ENCODE measurements at places on chromosomes 2 and 18.

DNA sequence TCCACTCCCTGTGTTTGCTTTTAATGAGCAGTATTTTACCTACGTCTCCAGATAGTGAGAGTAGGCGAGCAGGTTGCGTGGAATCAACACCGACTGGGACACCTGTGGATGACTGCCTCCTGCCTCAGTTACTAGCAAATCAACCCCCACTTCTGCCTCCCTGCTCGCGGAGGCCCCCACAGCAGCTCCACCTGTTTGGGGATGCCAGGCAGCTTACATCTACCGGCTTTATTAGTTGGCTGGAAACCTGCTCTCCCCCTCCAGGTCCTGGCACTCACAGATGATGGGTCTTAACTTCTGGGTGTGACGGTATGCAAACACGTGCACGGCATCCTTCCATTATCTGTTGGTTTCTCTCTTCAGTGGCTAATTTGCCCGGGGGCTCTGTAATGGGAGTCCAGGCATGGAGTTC, 164.4 kb upstream of the SESTD1 start:
- DNase-seq: no peak

- no peak for DNase-seq
Observed at GRCh38 chr2:66982766-66983165, 414.4 kb upstream of the ETAA1 start.

GRCh38 chr18:58631301-58631700, 2.4 kb upstream of the ALPK2 start:
- no peak for DNase-seq

- DNase-seq: no peak
Observed at GRCh38 chr2:10309286-10309685, 6.6 kb downstream of the HPCAL1 start.

- peak; percentile 78 for DNase-seq
Observed at GRCh38 chr2:234483568-234484251, 13.2 kb downstream of the ARL4C start.

GRCh38 chr2:201347138-201347537, 10.0 kb downstream of the FLACC1 start:
- DNase-seq: no peak

DNA sequence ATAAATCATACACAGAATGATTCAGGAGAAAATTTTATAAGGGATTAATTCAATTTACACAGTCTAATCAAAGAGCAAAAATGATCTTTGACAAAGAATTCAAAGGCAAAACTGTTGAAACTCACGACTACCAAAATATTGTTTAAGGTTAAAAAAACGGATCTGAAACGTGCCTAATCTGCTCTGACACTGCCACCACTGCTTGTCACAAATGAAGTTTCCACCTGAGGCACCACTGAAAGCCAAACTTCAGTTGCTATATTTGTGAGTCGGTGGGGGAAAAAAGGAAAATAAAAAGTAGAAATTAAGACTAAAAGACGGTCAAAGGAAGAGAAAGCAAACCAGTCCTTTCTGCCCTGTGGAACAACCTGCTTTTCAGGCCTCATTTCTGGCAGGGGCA, 140.6 kb upstream of the DNMT3A start:
- DNase-seq: no peak

DNA sequence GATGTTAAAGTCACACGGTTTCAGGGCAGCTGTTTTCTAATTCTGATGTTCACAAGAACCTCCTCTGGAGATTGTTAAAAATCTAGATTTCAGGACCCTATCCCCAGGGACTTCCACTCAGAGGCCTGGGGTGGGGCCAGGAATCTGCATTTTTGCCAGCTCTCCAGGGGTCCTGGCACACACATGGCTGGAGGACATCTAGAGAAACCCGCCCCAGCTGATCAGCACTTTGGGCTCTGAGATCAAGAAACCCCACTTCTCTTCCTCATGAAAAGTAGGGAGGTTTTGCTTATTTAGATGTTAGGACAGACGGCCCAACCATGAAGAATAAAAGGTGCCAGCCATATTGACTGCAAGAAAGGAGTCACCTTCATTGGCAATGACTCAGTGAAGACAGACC, 148.8 kb downstream of the TNS1 start:
- DNase-seq: no peak

DNA sequence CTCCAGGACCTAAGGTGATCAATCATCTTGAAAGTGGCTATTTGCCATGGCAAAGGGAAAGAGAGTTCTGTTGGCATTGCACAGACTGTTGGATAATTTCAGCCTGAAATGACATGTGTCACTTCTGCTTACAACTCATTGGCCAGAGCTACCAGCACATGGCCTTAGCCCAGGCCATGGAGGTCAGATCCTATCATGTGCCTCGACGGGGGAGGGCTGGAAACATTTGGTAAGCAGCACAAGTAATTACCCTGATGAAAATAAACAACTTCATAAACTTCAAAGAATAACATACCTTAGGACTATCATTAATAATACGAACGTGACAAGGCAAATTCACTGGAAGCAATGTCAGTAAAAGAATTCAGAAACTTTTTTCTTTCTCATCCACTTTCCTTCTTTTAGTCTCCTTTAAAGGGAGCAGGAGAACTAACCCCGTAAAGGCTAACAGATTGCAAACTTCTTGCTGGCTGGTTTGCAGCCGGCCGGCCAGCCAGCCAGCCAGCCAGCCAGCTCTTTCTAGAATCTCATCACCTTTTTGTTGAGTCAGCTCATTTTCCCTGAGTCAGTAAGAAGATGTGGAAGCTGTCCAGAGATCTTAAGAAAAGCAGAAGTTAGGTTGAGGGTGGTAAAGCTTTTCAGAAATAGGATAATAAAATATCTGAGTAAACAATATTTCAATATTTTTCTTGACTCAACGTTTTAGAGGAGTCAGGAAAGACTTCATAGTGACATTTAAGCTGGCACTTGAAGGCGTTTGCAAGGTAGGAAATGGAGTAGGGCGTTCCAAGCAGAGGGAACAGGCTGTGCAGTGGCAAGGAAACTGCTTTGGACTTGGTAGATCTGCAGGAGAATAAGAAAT, 31.9 kb downstream of the CNRIP1 start:
- no peak for DNase-seq

GRCh38 chr2:232481322-232482140, 6.1 kb downstream of the ECEL1 start:
- no peak for DNase-seq

DNA sequence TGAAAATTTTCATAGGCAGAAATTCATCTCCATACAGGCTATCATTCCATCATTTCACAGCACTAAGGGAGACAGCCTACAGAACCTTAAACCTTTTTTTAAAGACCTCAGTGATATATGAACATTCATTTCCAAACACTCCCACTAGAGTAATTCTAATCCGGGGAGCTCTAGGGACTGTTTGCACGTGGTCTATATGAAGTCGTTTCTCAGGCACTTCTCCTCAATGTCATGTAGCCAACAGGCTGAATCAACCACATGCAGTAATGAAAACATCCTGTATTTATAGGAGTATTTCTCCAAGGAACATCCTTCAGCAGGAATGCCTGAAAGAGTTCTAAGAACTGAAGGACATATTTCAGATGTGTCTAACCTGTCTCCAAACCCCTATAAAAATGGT, 97.3 kb upstream of the CREB1 start:
- DNase-seq: no peak

DNA sequence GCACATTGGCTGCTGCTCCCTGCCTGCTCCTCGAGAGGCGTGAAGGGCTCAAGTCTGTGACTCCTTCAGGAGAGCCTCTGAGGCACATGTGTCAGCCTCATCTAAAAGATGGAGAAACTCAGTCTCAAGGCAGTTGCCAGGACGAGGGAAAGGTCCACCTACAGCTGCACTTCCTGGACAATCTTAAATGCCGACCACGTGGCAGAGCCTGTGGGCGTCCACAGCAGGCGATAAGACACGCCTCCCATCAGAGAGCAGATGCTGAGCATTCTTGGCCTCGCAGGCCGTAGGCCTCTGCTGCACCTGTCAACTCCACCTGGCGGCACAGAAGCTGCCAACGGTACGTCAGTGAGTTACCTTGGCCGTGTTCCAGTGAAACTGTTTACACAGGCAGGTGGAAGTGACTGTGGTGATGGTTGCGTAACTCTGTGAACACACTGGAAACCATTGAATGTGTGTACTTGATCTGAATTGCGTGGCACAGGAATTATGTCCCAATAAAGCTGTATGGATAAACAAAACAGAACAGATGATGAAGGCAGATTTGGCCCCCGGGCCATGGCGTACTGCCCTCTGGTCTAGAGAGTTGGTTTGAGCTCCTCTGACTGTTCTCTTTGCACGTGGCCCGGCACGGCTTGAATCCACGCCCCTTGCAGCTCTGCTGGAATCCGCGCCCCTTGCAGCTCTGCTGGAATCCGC, 114.5 kb downstream of the RNF144A start:
- DNase-seq: peak; percentile 58

- DNase-seq: no peak
Observed at GRCh38 chr2:194464964-194465638, 1191.9 kb upstream of the SLC39A10 start.

DNA sequence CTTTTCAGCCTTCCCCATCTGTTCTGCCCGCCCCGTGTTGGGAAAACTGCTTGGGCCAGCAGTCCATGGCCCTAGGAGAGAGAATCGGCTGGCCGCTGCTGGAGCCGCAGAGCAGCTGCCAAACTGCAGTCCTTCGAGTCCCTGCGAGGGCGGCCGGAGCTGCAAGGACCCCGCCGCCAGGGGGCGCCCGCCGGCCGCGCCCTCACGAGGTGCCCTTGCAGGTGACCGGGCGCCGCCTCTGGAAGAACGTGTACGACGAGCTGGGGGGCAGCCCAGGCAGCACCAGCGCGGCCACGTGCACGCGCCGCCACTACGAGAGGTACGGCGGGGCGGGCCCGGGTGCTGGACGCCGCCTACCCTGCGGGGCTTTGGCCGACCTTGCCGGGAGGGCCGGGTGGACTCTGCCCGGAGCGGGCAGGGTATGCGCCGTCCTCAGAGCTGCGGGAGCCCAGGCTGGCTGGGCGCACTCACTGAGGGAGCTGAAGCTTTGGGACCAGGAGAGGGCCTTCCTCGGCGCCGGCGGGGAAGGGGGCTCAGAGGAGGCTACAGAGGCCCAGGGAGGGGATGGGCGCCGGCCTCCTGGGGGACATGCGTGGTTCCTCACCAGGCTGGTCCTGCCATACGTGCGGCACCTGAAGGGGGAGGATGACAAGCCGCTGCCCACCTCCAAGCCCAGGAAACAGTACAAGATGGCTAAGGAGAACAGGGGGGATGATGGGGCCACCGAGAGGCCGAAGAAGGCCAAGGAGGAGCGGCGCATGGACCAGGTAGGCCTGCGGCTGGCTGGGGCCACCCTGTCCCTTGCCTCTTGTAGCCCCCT, 13.6 kb downstream of the ARID5A start:
- DNase-seq: no peak

DNA sequence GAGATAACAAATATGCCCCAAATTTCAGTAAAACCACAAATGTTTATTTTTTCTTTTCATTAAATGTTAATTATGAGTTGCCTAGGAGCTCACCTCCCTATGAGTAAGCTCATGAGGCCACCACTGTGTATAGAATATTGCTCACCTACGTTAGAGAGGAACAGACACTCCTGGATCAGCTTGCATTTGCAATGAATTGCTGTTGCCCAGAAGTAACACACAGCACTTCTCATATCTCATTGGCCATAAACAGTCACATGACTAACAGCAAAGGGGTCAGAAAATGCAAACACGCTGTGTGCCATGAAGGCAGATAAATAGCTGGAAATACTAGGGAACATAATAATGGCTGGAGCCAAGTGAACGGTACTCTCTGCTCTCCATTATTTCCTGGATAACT, 89.0 kb upstream of the GALNT5 start:
- DNase-seq: no peak

DNA sequence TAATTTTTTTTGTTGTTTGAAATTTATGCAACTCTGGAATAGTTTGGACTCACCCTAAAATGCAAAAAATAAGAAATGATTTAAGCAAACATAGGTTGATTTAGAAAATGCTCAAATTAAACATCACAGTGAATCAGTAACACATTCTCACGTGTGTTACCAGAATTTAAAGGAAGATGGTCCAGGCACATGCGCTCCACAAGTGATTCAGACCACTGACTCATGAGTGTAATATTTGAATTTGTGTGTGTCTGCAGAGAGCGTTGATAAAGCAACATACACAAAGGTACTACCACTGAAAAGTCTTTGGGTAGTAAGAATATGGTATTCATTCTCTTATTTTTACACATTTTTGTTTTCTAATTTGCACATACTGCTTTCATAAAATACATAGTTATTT, 7.9 kb downstream of the SS18 start:
- no peak for DNase-seq

DNA sequence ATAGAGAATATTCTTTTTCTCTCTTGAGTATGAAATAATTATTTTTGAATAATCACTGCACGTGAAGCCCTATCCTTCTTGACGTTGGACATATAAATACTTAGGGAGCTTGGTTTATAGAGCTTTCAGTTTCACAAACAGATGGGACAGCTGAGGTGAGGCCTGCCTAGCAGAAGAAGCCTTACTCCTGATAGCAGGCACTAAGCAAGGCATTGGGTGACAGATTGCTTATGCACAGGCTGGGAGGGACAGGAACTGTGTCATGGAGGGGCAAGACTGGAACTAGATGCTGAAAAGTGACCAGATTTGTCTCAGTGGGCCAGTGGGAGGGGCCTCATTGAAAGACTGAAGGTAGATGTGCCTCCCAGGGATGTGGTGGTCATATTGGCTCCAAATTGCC, 220.8 kb downstream of the NEDD4L start:
- no peak for DNase-seq

- no peak for DNase-seq
Observed at GRCh38 chr2:150977296-150977695, 284.4 kb downstream of the RBM43 start.

DNA sequence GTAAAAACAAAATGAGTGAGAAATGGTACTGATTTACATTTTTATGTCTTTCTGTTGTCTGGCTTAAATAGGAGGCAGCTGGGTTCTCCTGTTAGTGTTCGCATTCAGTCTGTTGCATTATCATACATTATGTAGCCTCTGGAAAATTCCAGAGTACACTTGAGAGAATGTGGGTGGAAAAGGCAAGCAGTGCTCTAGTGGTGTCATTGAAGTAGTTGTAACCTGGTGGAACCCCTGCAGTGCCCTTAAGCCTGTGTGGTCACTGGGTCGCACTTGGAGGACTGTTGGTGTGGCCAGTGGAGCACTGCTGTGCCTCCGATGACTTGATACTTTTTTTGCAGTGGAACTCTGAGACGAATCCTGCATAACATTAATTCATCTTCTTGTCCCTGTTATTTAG, 52.4 kb downstream of the USP14 start:
- no peak for DNase-seq

DNA sequence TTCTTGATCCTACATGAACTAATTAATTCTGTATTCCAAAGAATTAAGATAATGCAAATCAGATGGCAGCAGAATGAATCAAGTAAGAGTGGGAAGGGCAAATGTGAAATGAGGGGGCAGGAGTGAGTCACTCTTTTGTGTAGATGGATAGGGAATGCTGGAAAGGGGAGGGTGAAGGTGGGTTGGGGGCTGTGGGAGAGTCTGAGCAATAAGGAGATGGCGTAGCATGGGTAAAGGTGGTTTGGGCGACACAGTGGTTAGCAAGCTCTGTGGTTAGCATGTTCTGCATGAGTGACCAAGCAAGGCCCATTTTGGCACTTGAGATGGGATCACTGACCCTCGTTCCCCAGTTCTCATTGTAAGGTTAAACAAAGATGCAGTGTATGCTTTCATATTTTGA, 20.4 kb downstream of the GPD2 start:
- no peak for DNase-seq

All from T-helper 1 cell (primary cell).